Immature natural killer cell (primary cell): ENCODE measurements at places on chromosomes 3 and 15.

GRCh38 chr3:32261545-32261944, 23.1 kb downstream of the CMTM8 start:
- H3K36me3 ChIP-seq: no peaks in the 10 kb centered on the region
- H3K4me3 ChIP-seq: no peak overlapping the region
- no peaks in the 10 kb centered on the region for H3K4me1 ChIP-seq
- H3K27ac ChIP-seq: no peak overlapping the region
- H3K27me3 ChIP-seq: peaks cover 2% of the 10 kb centered on the region

DNA sequence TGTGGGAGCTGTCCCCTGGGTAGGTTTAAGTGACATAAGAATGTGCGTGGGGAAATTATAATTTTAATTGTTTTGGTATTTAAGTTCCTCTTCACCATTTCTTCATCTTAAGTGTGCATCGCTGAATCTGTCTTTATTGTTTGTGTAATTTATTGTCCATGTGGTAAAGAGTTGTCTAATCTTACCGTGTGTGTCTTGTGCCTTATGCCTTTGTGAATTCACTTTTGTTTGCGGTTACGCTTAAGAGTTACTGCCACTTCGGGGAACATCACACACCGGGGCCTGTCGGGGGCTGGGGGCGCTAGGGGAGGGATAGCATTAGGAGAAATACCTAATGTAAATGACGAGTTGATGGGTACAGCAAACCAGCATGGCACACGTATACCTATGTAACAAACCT, 767 bp downstream of the WDR48 start:
- peak overlapping the region; percentile 95 for H3K4me3 ChIP-seq
- H3K27ac ChIP-seq: peak overlapping the region; percentile 98
- H3K36me3 ChIP-seq: no peaks in the 10 kb centered on the region

GRCh38 chr15:63048776-63049665, 6.5 kb downstream of the TPM1 start:
- H3K27me3 ChIP-seq: peaks cover 24% of the 10 kb centered on the region
- DNase-seq: peak; percentile 28
- peaks cover 46% of the 10 kb centered on the region for H3K4me1 ChIP-seq
- no peaks in the 10 kb centered on the region for H3K36me3 ChIP-seq

GRCh38 chr3:65402597-65402996, 636.1 kb downstream of the MAGI1 start:
- H3K4me3 ChIP-seq: no peak overlapping the region
- peaks cover 2% of the 10 kb centered on the region for H3K27me3 ChIP-seq
- no peaks in the 10 kb centered on the region for H3K36me3 ChIP-seq
- no peaks in the 10 kb centered on the region for H3K4me1 ChIP-seq
- DNase-seq: no peak

- H3K36me3 ChIP-seq: no peaks in the 10 kb centered on the region
- H3K27me3 ChIP-seq: no peaks in the 10 kb centered on the region
- no peak overlapping the region for H3K4me3 ChIP-seq
- no peaks in the 10 kb centered on the region for H3K4me1 ChIP-seq
- H3K27ac ChIP-seq: no peak overlapping the region
- DNase-seq: no peak
These were observed 140.3 kb upstream of the SEMA6D start for GRCh38 chr15:47577000-47577399.

DNA sequence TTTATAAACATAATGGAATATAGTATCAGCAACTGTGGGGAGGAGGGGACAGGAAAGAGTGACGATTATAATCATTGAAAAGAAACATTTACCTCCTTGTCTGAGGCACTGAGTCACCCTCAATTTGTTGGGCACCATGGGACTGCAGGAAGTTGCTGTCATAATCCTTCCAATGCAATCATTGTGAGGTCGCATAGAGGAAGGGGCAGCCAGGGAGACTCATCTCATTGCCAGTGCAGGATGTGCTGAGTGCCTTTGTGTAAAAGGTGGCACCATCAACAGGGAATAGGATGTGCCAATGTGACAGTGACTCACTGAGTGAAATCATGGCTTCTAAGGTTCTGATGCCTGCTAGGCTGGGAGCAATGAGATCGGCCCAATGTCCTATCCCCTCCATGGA, 300.4 kb upstream of the ADAMTS9 start:
- no peak for DNase-seq
- no peaks in the 10 kb centered on the region for H3K27me3 ChIP-seq
- no peaks in the 10 kb centered on the region for H3K36me3 ChIP-seq

GRCh38 chr3:187027531-187028278, 97.4 kb downstream of the ST6GAL1 start:
- H3K27ac ChIP-seq: peak overlapping the region; percentile 78
- DNase-seq: no peak
- peaks cover 86% of the 10 kb centered on the region for H3K4me1 ChIP-seq
- peaks cover 2% of the 10 kb centered on the region for H3K27me3 ChIP-seq
- no peaks in the 10 kb centered on the region for H3K36me3 ChIP-seq

DNA sequence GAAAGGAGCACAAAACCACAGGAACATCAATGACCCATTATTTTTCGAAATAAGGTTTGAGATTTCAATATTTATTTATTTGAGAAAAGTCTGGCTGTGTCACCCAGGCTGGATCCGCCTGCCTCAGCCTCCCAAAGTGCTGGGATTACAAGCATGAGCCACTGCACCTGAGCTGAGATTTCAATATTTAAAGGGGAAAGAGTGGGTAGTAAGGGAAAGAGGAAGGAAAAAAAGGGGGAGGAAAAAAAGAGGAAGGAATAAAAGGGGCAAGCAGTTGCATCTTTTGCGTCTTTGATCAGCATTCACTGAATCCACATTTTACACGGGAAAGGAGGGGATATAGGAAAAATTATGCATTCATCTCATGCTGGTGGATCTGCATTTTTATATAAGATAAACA, 47.4 kb downstream of the ERICH6 start:
- no peaks in the 10 kb centered on the region for H3K4me1 ChIP-seq
- DNase-seq: no peak
- H3K27ac ChIP-seq: no peak overlapping the region
- no peaks in the 10 kb centered on the region for H3K27me3 ChIP-seq
- no peak overlapping the region for H3K4me3 ChIP-seq

- peaks cover 2% of the 10 kb centered on the region for H3K27me3 ChIP-seq
- no peak overlapping the region for H3K4me3 ChIP-seq
- H3K4me1 ChIP-seq: no peaks in the 10 kb centered on the region
- no peaks in the 10 kb centered on the region for H3K36me3 ChIP-seq
- H3K27ac ChIP-seq: no peak overlapping the region
These were observed 66.0 kb downstream of the KBTBD8 start for GRCh38 chr3:67064105-67064504.

- H3K27me3 ChIP-seq: no peaks in the 10 kb centered on the region
- H3K36me3 ChIP-seq: no peaks in the 10 kb centered on the region
- no peak for DNase-seq
- H3K27ac ChIP-seq: no peak overlapping the region
These were observed 7.0 kb downstream of the MFGE8 start for GRCh38 chr15:88906130-88906529.

DNA sequence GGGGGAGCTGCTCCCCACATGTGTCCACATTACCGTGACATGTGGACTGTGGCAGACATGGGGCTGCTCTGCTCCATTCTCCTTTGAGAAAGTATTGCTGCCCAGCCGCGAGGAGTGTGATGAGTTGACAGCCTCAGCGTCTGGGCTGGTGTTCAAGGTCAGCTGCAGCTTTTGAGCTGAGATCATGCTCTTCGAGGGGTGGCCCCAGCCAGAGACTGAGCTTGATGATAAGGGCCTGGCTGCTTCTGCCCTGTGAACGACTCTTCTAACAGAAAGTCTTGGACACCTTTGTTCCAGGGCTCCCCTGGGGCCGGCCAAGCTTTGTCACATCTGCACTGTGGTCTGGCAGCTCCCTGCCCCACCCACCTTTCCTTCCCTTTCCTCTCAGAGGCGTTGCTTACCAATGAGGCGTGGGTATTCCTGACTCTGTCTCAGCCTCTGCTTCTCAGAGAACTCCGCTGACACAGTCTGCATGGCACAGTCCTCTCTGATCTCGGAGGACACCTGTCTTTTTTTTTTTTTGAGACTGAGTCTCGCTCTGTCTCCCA, 86.6 kb downstream of the CHRD start:
- H3K4me1 ChIP-seq: no peaks in the 10 kb centered on the region
- peaks cover 6% of the 10 kb centered on the region for H3K27me3 ChIP-seq
- H3K36me3 ChIP-seq: no peaks in the 10 kb centered on the region
- no peak overlapping the region for H3K4me3 ChIP-seq

DNA sequence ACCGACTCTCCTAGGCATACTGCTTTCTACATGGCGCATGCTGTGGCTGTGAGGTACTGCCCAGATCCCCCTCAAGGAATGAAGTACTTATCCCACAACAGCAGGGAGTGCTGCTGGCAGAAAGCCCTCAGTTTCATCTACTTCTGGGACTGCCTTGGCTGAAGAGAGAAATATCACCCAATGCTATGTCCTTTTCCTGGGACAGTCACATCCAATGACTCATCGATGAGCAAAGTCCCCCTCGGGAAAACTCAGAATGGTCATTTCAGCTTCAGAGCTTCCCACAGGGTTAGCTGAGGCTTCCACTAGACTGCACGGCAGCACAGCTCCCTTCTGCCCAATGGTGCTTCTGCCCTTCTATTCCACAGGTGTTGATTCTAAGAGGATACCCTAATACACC, 3.6 kb upstream of the NMD3 start:
- H3K36me3 ChIP-seq: no peaks in the 10 kb centered on the region
- no peak overlapping the region for H3K4me3 ChIP-seq
- no peak for DNase-seq
- H3K27me3 ChIP-seq: peaks cover 15% of the 10 kb centered on the region

- H3K27ac ChIP-seq: no peak overlapping the region
- H3K4me3 ChIP-seq: no peak overlapping the region
- no peaks in the 10 kb centered on the region for H3K27me3 ChIP-seq
- DNase-seq: no peak
- no peaks in the 10 kb centered on the region for H3K4me1 ChIP-seq
These were observed 50.0 kb downstream of the MB21D2 start for GRCh38 chr3:192867645-192868044.

GRCh38 chr3:168295027-168295426, 199.3 kb upstream of the GOLIM4 start:
- H3K4me1 ChIP-seq: no peaks in the 10 kb centered on the region
- H3K4me3 ChIP-seq: no peak overlapping the region
- no peaks in the 10 kb centered on the region for H3K36me3 ChIP-seq
- DNase-seq: no peak
- H3K27me3 ChIP-seq: no peaks in the 10 kb centered on the region
- no peak overlapping the region for H3K27ac ChIP-seq

- H3K27ac ChIP-seq: no peak overlapping the region
- H3K4me1 ChIP-seq: peaks cover 22% of the 10 kb centered on the region
- DNase-seq: no peak
- peaks cover 14% of the 10 kb centered on the region for H3K36me3 ChIP-seq
- H3K27me3 ChIP-seq: peaks cover 4% of the 10 kb centered on the region
These were observed 42.2 kb downstream of the PXYLP1 start for GRCh38 chr3:141273700-141274410.

DNA sequence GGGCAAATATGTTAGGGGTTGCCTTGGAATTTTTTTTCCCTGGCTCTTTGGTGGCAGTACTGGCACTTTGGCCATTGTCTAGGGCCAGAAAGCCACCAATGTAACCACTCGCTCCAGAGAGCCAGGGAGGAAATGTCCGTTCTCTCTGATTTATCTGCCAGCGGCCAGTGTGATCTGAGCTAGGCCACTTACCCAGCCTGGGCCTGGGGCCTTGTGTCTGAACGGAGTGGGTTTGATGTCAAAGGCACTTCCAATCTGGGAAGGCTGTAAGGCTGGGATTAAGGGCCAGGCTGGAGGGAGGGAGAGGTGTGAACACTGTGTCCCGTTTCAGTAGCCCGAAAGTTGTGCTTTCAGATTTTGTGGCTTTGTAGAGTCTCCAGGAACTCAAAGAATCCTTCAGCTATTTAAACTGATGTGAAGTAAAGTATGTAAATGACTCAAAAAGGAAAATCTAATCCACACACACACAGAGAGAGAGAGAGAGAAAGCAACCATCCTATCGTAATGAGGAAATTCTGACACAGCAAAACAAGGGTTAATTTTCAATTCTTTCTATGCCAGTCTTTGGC, 271.0 kb downstream of the PDZRN3 start:
- H3K4me1 ChIP-seq: no peaks in the 10 kb centered on the region
- H3K36me3 ChIP-seq: no peaks in the 10 kb centered on the region
- no peak overlapping the region for H3K4me3 ChIP-seq
- peaks cover 11% of the 10 kb centered on the region for H3K27me3 ChIP-seq
- no peak for DNase-seq

GRCh38 chr3:16687221-16687620, 82.0 kb upstream of the DAZL start:
- no peak for DNase-seq
- no peaks in the 10 kb centered on the region for H3K36me3 ChIP-seq
- no peaks in the 10 kb centered on the region for H3K4me1 ChIP-seq
- peaks cover 5% of the 10 kb centered on the region for H3K27me3 ChIP-seq

DNA sequence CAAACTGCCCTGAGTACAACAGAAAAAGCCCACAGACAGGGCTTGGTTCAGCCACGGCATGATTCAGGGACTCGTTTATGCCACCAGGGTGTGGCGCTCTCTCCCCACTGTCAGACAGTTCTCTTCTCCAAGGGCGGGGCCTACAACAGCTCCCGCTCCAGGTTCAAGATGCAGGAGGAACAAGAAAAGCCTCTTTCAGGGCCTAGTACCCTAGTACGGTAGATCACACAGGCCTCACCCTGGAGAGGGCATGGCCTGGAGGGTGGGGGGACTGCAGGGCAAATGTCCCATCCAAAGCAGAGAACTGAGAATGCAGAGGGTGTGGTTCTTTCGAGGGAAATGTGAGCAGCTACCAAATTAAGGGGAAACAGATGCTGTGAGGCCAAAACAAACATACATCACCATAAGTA, 12.0 kb downstream of the MESD start:
- H3K4me1 ChIP-seq: peaks cover 35% of the 10 kb centered on the region
- no peaks in the 10 kb centered on the region for H3K27me3 ChIP-seq
- peaks cover 9% of the 10 kb centered on the region for H3K36me3 ChIP-seq
- no peak overlapping the region for H3K4me3 ChIP-seq
- DNase-seq: no peak

GRCh38 chr3:151412989-151413388, 28.4 kb upstream of the P2RY12 start:
- H3K36me3 ChIP-seq: no peaks in the 10 kb centered on the region
- H3K4me3 ChIP-seq: no peak overlapping the region
- H3K27ac ChIP-seq: no peak overlapping the region

GRCh38 chr3:62249855-62250543, 123.4 kb downstream of the FEZF2 start:
- peaks cover 2% of the 10 kb centered on the region for H3K27me3 ChIP-seq
- H3K4me3 ChIP-seq: no peak overlapping the region
- H3K27ac ChIP-seq: no peak overlapping the region
- no peaks in the 10 kb centered on the region for H3K36me3 ChIP-seq
